Right renal pelvis (tissue), 4 donors: ENCODE measurements at places on chromosomes 12 and 14. TPM values are rescaled to one million over a fixed set of nuclear protein-coding genes. Genes with fewer than 3 reads are reported as not detected.

The SYNDIG1L gene
- 0.19 TPM for polyA plus RNA-seq

- DNase-seq: no peak
These were observed 40.1 kb upstream of the EVL start for GRCh38 chr14:100025111-100025510.

GRCh38 chr14:90740081-90740480, 76.1 kb downstream of the TTC7B start:
- DNase-seq: no peak

DNA sequence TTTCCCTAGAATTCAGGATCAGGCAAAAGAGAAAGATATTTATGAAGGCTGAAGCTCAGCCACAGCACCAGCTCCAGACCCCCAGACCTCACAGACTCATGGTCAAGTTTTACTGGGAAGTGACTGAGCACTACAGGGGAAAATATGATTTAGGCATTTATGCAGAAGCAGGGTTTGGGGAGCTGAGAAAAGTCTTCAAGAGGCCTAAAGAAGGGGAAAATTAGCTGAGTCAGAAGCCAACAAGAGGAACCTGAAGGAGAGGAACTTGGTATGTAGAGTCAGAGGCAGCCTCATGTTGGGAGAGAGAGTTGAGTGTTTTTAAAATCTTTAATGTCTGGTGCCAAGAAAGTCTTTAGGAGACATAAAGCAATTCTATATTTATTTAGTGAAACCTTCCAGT, 63.0 kb downstream of the FOS start:
- DNase-seq: no peak

GRCh38 chr14:75298187-75298965, 19.7 kb downstream of the FOS start:
- DNase-seq: no peak

DNA sequence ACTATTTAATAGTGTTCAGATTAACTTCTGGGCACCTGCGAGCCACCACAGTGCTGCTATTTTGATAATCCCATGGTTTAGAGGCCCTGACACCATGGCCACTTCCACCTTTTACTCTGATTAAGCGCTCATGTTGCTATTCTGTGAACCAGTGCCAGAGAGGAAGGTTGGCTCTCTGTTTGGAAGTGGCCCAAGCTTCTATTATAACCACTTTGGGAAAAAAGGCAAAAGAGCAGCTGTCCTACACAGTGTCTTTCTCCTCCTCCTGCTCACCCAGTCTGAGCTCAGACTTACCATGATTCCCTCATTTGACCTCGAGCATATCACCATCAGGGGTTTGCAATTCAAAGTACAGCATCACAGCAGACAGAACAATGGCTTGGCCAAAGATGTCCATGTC, 23.3 kb downstream of the DYRK2 start:
- DNase-seq: no peak
